ENCODE measurements at places on chromosomes 6 and 20.

DNA sequence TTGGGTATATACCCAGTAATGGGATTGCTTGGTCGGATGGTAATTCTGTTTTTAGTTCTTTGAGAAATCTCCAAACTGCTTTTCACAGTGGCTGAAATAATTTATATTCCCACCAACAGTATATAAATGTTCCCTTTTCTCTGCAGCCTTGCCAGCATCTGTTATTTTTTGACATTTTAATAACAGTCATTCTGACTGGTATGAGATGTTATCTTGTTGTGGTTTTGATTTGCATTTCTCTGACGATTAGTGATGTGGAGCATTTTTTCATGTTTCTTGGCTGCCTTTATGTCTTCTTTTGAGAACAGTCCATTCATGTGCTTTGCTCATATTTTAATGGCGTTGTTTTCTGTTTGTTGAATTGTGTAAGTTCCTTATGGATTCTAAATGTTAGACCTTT lies 641.6 kb downstream of the HACE1 start:
- no peak for DNase-seq

GRCh38 chr6:83708546-83708969 lies 343 bp downstream of the SNAP91 start:
- DNase-seq, result no peak

DNA sequence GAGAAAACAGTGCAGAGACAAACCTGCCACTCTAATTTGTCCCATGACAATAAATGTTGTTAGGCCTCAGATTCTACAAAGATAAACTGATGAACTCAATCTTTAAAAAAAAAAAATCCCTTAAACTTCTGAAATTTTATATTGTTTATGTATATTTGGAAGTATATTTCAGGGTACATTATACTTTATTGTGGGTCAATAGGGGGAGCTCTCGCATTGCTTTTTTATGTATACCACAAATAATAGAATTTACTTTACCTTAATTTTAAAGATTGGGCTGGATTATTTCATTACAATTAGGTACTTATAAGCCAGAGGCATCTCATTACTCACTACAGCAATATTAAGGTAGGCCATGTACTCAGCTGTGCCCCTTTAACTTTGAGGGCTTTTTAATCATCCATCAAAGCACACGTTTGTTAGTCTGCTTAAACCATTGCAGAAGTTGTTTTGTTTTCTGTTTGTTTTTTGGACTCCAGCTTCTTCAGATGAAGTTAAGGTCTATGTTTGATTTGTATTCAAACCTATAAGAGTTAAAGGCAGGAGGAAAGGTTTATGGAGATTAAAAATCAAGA lies 56.3 kb upstream of the EYA4 start:
- no peak for DNase-seq

DNA sequence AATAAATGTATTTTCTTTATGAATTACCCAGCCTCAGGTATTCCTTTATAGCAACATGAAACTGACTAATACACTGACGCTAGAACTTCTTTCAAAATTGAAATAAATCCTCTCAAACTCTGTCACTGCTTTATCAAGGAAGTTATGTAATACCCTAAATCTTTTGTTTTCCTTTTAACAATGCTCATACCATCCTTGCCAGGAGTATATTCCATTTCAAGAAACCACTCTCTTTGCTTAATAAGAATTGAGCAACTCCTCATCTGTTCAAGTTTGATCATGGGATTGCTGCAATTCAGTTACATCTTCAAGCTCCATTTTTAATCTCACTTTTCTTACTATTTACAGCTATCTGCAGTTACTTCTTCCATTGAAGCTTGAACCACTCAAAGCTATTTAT lies 707.6 kb upstream of the MARCKS start:
- DNase-seq, result no peak

- no peak for DNase-seq
Measured at GRCh38 chr20:51492167-51493092, 50.1 kb downstream of the NFATC2 start.

DNA sequence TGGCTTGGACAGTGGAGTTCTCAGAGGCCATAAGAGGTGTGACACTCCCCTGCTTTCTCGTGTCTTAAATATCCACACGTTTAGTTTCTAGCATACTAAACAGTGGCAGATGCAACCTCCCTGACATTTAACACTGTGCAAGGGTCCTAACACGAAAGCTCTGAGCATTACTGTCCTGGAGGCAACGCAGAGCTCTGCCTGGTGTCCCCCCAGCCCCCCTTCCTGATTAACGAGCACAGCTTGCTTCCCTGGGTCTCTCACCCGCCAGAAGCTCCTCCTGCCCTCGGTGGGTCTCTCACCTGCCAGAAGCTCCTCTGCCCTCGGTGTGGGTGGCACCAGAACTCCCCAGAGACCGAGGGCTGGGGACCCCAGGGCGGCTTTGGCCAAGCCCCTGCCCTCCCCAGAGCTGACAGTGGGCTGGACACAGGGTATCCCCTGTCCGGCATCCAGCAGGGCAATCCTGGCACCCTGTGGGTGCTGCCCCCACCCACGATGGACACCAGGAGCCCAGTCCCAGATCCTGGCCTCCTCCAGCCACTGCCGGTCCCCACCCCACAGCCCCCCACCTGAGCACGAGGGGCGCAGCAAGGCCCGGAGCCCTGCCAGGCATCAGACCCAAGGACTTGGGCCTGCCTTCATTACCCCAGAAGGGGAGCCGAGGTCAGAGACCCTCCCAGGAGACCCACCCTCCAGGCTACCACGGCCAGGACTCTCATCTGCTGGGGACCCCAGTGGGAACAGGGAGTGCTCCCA lies 12.4 kb upstream of the KCNQ2 start:
- DNase-seq, result no peak

- no peak for DNase-seq
Measured at GRCh38 chr6:112300896-112301295, 46.2 kb upstream of the RFPL4B start.

GRCh38 chr6:45554591-45554990 lies 176.9 kb upstream of the SUPT3H start:
- DNase-seq, result no peak

DNA sequence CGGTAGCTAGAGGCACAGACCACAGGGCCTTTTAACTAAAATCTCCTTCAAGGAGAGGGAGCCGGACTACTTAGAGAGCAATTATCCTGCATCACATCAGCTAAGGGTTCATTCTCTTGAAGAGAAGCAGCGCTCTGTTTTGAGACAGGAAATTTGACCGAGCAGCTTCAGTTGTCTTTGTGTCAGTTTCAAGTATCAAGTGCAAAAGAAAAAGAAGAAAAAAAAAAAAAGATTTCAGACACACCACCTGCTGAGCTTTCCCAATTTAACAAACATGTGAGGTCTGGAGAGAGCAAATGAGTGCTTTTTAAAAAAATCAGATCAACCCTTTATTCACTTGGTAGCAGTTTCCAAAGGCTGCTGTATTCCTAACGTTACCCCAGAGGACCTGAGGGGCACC lies 273.5 kb upstream of the POU3F2 start:
- no peak for DNase-seq

DNA sequence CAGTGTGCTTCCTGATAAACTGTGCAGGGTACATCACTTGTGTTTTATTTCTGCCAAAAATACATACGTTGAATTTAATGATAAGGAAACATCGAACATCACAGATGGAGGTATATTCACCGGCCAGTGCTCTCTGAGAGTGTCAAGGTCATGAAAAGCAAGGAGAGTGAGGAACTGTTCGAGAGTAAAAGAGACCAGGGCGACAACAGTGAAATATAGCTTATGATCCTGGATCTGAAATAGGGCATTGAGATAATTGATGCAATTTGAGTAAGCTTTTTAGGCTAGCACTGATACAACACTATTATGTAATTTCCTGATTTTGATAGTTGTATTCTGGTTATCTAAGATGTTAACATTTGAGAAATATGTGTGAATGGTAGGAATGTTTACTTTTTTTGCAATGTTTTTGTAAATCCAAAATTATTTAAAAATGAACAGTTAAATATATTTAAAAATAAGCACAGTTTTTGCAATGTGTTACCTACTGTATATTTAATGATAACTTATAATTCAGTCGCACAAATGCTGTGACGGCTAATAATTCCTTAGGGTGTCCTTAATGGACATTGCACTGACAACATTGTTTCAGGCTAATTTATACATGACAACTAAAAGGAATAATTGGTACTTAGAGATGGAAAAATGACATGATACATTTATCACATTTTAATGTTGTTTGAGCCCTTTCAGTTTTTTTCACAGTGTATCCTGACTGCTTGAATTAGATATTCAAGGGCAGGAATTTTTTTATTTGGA lies 9.9 kb downstream of the RAB32 start:
- DNase-seq, result no peak

GRCh38 chr6:121998631-121999030 lies 400.8 kb upstream of the HSF2 start:
- DNase-seq, result no peak

GRCh38 chr6:41451039-41451438 lies 95.1 kb upstream of the FOXP4 start:
- no peak for DNase-seq

- DNase-seq, result no peak
Measured at GRCh38 chr6:79079561-79080041, 1.5 kb upstream of the PHIP start.

- DNase-seq, result no peak
Measured at GRCh38 chr6:129497481-129498441, 212.2 kb downstream of the ARHGAP18 start.

- no peak for DNase-seq
Measured at GRCh38 chr6:140563728-140564127, 1189.3 kb upstream of the CITED2 start.

DNA sequence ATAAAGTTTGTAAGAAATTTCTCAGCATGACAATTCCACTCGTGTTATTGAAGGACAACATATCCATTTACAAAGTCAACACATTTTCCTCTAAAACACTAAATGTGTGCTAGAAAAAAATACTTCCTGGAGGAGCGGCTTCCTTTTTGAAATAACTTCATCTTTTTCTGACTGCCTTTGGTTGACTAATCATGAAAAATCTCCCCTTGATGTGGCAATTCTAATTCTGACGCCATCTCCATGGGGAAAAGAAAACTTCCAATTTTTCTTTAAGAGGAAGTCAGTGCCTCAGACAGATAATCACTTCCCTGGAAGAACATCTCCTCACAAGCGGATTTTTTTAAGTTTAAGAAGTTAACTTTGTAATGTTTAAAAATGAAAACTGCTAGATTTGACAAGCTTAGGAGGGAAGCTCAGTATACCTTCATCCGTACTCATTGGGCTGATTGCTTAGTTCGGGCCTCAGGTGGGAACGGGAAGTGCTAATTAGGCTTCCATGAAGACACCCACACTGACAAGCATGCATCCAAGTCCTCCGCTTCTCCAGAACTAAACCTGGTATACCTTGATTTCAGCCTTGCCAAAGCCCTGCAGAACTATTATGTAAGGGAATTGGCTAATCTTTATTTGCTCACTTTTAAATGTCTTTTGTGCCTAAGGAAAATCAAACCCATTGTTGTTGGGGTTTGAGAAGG lies 35.1 kb upstream of the DUSP22 start:
- DNase-seq, result no peak

GRCh38 chr6:16238963-16239797 lies 793 bp downstream of the GMPR start:
- DNase-seq, result no peak

GRCh38 chr6:154583546-154584188 lies 73.2 kb upstream of the CNKSR3 start:
- no peak for DNase-seq

Measured in cortex of kidney (tissue), 1 donor.